Thoracic aorta (tissue), 2 donors: ENCODE measurements at places on chromosomes 13 and 19.
A peak's percentile ranks its signal among the peaks of the same experiment; 100 is the strongest.

- H3K27ac ChIP-seq, result no peak overlapping the region
- no peaks in the 10 kb centered on the region for H3K36me3 ChIP-seq
- H3K4me1 ChIP-seq, result peaks cover 35% of the 10 kb centered on the region
- no peak overlapping the region for H3K4me3 ChIP-seq
- no peak for DNase-seq
Measured at GRCh38 chr13:46621792-46622629, 69.0 kb downstream of the LRCH1 start.

DNA sequence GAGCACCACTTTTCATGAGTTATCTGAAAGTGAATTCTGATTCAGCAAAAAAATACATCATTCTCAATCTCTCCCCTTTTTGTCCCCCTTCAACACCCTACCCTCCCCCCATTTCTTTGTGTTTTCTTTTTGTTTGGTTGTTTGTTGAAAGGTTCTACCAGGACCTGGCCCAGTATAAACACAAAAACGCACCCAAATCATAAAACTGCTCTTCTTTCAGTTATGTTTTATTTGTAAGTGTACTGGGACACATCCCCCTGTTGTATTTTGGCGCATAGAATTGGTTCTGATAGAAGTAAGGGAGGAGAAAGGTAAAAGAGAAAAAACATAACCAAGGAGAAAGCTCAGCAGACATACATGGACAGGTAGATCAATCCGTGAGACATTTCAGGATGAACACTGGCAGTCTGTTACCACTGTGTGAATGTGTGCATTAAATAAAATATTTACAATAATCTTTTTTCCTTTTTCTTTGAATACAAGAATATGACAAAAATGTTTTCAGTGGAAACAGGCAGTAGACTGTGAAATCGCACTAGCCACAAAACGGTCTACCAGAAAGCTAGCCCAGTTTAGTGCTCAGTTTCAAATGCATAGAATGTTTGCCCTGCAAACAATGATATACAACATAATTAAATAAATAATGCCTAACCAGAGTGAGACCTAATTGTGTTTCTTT, 4.2 kb downstream of the POU4F1 start:
- peaks cover 50% of the 10 kb centered on the region for H3K27me3 ChIP-seq
- H3K27ac ChIP-seq, result no peak overlapping the region
- peaks cover 25% of the 10 kb centered on the region for H3K4me1 ChIP-seq
- DNase-seq, result no peak
- no peak overlapping the region for H3K4me3 ChIP-seq

- no peaks in the 10 kb centered on the region for H3K36me3 ChIP-seq
- H3K4me3 ChIP-seq, result no peak overlapping the region
- DNase-seq, result no peak
- no peaks in the 10 kb centered on the region for H3K4me1 ChIP-seq
Measured at GRCh38 chr13:49951754-49952535, 15.8 kb upstream of the SPRYD7 start.

GRCh38 chr19:27734496-27735220, 1478.3 kb downstream of the UQCRFS1 start:
- H3K27ac ChIP-seq, result no peak overlapping the region
- H3K36me3 ChIP-seq, result peaks cover 41% of the 10 kb centered on the region
- H3K27me3 ChIP-seq, result no peaks in the 10 kb centered on the region
- no peak for DNase-seq

DNA sequence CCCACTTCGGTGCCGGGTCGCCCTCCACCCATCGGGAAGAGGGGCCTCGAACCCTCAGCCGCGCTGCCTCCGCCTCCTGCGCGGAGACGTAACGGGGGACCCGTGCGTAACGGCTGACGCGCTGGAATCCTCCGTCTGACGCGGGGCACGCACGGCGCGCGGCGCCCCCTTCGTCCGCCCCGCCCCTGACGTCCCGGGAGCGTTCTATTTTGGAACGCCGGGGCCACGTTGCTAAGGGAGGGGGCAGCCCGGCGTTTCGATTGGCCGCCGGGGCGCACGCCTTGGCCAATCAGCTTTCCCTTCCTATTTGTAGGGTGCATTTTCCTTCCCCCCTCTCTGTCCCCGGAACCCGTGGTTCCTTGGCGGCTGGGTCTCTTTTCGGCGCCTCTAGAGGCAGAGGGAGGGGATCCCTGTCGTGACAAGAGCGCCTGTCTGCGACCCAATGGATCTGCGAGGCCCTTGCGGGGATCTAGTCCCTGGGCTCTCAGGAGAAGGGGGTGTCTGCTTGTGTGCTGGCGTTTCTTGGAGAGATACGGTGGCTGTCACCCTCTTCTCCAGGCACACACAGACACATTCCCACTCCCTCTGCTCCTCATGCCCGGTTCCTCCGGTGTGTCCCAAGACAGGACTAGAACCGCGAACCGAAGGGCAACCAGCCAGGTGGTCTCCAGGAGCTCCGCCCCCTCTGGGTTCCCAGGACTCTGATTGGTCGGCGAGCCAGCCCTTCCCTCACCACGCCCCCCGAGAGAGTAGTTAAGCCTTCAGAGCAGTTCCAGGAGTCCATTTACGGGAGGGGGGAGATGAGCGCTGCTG, 1.5 kb downstream of the FOSB start:
- DNase-seq, result peak; percentile 80
- H3K4me1 ChIP-seq, result peaks cover 9% of the 10 kb centered on the region
- no peaks in the 10 kb centered on the region for H3K27me3 ChIP-seq
- H3K27ac ChIP-seq, result peak overlapping the region; percentile 97
- H3K4me3 ChIP-seq, result peak overlapping the region; percentile 90

DNA sequence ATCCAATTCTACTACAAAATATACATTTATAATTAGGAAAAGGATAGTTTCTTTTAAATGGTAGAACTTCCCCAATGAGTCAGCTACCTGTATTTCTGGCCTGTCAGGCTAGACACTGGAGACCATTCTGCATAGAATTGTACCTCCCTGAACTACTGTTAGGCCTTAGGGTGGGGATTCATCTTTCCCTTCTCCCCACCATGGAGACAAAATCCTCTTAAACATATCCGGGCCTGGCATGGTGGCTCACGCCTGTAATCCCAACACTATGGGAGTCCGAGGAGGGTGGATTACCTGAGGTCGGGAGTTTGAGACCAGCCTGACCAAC, 24.5 kb upstream of the TPT1 start:
- no peaks in the 10 kb centered on the region for H3K27me3 ChIP-seq
- peaks cover 13% of the 10 kb centered on the region for H3K36me3 ChIP-seq
- no peak overlapping the region for H3K4me3 ChIP-seq
- H3K4me1 ChIP-seq, result peaks cover 3% of the 10 kb centered on the region
- DNase-seq, result no peak

DNA sequence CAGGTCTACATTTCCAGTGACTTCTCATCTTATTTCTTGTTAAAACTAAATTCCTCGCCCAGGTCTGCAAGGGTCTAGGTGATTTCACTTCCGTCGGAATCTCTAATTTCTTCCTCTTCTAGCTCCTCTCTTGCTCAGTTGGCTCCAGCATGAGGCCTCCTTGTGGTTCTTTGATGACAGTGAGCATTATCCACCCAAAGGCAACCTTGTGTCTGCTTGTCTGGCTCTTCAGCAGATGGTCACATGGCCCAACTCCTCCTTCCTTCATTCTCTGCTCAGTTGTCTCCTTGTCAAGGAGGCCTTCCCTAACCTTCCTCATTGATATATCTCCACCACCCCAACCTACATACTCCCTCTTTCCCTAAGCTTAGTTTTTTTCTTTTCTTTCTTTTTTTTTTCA, 1391.4 kb downstream of the EFNB2 start:
- H3K27me3 ChIP-seq, result no peaks in the 10 kb centered on the region
- no peak overlapping the region for H3K4me3 ChIP-seq
- H3K4me1 ChIP-seq, result peaks cover 3% of the 10 kb centered on the region
- no peaks in the 10 kb centered on the region for H3K36me3 ChIP-seq

DNA sequence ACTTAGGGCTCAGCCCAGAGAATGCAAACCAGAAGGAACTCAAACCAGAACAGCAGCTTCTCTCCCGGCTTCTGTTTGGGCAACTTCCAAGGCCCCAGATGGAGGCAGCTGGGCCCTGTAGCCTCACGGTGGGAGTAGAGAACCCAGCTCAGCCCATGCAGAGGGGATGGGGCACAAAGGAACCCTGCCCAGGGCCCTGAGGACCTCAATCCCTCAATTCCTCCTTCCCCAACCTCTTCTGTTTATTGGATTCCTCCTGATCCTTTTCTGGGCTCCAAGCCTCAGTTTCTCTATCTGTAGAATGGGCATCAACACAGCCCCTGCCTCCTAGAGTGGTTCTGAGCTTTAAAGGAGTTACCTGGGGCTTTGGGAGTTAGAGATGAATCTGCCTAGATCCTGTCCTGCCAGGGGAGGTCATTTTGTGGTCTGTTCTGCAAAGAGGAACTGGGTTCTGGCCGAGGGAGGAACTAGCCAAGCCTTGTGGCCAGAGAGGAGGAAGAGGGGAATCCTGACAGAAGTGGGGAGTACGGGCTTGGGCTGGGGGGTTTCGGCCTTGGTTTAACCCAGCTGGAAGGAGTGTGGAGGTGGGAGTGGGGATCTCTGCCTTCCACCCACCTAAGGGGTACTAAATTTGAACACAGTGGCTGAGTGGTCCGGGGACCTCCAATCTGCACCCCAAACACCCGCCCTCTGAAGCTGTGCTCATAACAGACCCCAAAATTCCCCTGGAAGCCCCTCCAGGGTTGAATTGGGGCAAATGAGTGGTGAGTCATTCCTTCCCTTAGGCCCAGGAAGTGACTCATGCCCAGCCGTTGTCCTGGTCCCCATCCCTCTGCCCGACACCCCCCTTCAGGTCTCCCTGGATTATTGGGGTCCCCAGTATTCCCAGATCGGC, 2.7 kb downstream of the ADGRE5 start:
- peak overlapping the region; percentile 98 for H3K4me3 ChIP-seq
- peaks cover 5% of the 10 kb centered on the region for H3K36me3 ChIP-seq
- no peaks in the 10 kb centered on the region for H3K27me3 ChIP-seq
- no peak for DNase-seq

- H3K27ac ChIP-seq, result no peak overlapping the region
- DNase-seq, result no peak
- no peaks in the 10 kb centered on the region for H3K4me1 ChIP-seq
- no peaks in the 10 kb centered on the region for H3K36me3 ChIP-seq
- H3K27me3 ChIP-seq, result no peaks in the 10 kb centered on the region
Measured at GRCh38 chr13:94914895-94915294, 202.6 kb upstream of the SOX21 start.

DNA sequence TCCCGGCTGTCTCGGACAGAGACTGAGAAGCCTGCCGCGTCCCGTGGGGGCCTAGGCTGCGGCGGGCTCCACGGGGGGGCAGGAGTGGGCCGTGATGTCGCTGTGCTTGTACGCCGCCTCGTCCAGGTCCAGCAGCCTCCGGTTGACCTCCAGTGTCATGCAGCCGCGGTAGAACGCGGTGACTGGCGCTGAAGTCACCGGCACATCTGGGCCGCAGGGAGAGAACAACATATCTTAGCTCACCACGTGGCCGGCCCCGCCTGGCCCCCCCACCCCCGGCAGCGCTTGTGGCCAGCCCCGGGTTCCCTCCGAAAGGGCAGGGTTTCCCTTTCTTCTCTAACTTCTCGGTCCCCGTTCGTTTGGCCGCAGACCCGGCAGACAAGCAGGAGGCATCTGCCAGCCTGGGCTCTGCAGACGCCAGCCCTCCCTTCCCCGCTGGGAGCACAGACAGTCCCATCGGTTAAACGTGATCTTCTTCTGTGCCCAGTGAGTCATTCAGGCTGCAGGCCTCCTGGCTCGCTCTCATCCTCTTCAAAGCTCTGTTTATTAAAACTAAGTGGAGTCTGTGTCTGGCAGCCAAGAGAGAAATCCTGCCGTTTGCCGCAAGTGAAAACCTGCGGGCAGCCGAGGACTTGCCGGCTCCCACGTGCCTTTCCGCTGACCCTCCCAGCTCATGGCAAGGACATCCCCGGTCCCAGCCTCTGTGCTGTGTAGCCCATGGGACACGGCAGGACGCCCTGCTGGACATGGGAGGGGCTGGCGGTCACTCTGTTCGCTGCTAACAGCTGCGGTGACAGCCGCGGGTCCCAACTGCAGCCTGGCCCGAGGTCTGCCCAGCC, 42.8 kb downstream of the GAS6 start:
- peak overlapping the region; percentile 51 for H3K4me3 ChIP-seq
- peaks cover 28% of the 10 kb centered on the region for H3K4me1 ChIP-seq
- peak overlapping the region; percentile 92 for H3K27ac ChIP-seq
- peaks cover 38% of the 10 kb centered on the region for H3K36me3 ChIP-seq
- no peaks in the 10 kb centered on the region for H3K27me3 ChIP-seq

GRCh38 chr13:65868099-65868498, 1362.0 kb downstream of the PCDH9 start:
- no peak overlapping the region for H3K4me3 ChIP-seq
- no peak overlapping the region for H3K27ac ChIP-seq
- DNase-seq, result no peak
- H3K27me3 ChIP-seq, result no peaks in the 10 kb centered on the region
- H3K36me3 ChIP-seq, result no peaks in the 10 kb centered on the region
- no peaks in the 10 kb centered on the region for H3K4me1 ChIP-seq

DNA sequence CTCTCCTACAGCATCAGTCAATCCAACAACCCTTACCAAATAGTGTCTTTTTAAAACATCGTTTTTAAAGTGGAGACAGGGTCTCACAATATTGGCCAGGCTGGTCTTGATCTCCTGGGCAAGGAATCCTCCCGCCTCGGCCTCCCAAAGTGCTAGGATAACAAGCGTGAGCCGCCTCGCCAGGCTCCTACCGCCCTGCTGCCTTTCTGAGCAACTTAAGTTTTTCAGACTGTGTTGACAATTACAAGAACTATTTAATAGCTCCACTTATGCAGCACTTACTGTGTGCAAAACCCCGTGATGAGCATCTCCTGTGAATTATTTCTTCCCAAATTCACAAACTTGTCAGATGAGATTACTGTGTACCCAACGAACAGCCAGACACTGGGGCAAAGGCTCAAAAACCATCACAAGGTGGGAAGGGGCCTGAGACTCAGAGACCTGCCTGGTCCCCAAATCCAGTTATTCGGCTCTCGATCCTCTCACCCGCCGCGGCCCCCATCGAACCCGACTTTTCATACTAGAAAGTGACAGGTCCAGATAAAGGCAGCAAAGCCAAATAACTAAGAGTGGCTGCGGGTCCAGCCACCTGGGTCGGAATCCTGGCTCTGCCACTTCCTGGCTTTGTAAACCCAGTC, 581 bp downstream of the RPL18 start:
- peaks cover 45% of the 10 kb centered on the region for H3K4me1 ChIP-seq
- peak overlapping the region; percentile 95 for H3K4me3 ChIP-seq
- no peak for DNase-seq
- H3K27me3 ChIP-seq, result no peaks in the 10 kb centered on the region
- H3K36me3 ChIP-seq, result peaks cover 23% of the 10 kb centered on the region

GRCh38 chr13:57865600-57866294, 234.2 kb downstream of the PCDH17 start:
- H3K36me3 ChIP-seq, result no peaks in the 10 kb centered on the region
- no peak overlapping the region for H3K27ac ChIP-seq
- DNase-seq, result no peak
- no peak overlapping the region for H3K4me3 ChIP-seq
- H3K4me1 ChIP-seq, result no peaks in the 10 kb centered on the region
- H3K27me3 ChIP-seq, result no peaks in the 10 kb centered on the region
